Activated T-helper 1 cell treated with Interleukin-2 at 50 U/mL for 16 hours (primary cell): ENCODE measurements at places on chromosomes 5 and 9.

DNA sequence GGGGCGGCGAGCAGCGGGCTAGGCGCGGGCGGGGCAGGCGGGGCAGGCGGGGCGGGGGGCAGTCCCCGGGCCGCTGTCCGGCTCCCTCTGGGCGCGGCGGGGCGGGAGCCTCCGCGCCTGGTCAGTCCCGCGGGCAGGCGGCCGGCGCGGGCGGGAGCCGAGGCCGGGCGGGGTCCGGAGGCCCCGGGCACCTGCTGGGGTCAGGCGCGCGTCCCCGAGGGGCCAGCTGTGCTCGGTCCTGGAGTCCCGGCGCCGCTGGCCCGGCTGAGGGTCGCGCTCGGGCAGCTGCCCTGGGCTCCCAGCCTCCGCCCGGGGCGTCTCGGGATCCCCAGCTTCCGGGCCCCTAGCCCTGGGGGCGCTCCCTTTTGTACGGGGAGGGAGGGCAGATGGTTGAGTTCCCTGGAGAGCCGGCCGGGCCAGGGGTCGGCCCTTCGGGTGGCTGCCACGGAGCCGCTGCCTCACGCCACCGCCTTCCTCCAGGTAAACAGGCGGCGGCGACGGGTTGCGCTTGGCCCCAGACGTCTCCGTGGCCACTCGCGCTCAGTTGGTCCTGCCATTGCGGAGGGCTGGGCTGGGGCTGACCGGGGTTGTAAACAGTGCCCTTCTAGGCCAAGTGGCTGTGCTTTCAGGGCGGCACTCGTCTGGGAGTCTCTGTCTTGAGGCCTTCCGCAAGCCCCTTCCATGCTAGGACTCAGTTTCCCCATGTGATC is 473 bp downstream of the ZBTB34 start:
- no peak for DNase-seq

- no peak for DNase-seq
These were observed 213.5 kb downstream of the MEF2C start for GRCh38 chr5:88669371-88670050.

DNA sequence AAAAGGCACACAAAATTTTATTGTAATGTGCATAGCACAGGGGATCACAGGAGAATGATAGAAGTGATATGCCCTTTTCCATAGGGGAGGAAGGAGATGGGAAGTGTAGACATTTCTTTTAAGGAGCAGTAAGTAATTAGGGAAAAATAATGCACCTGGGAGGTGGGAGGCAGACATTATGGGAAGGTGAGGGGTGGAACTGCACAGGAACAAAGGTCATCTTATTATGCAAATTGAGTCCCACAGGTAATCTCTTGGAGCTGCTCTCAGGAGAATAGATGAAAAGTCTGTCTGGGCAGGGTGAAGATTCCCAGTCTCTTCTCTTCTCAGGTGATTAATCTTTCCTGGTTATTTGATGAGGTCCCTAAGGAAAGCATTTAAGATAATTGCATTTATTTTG is 331.5 kb downstream of the ENC1 start:
- no peak for DNase-seq

DNA sequence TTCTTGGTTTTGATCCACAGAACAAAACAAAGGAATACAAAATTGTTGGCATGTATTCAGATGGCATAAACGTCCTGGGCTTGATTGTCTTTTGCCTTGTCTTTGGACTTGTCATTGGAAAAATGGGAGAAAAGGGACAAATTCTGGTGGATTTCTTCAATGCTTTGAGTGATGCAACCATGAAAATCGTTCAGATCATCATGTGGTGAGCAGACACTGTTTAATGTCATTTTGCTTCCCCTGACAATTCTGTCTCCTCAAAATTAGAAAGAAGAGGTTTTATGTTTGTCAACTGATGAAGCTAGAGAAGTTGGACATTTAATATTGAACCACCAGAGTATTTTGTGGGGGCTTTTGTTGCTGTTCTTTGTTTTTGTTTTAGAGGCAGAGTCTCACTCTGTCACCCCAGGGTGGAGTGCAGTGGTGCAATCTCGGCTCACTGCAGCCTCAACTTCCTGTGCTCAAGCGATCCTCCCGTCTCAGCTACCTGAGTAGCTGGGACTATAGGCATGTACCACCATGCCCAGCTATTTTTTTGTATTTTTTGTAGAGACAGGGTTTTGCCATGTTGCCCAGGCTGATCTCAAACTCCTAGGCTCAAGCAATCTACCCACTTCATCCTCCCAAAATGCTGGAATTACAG is 82.0 kb downstream of the SLC1A1 start:
- DNase-seq, result no peak

- no peak for DNase-seq
These were observed 45.2 kb upstream of the IL6ST start for GRCh38 chr5:56039985-56040384.
